ENCODE measurements at places on chromosomes 11 and 22. TPM values are rescaled to one million over a fixed set of nuclear protein-coding genes. Genes with fewer than 3 reads are reported as not detected.

DNA sequence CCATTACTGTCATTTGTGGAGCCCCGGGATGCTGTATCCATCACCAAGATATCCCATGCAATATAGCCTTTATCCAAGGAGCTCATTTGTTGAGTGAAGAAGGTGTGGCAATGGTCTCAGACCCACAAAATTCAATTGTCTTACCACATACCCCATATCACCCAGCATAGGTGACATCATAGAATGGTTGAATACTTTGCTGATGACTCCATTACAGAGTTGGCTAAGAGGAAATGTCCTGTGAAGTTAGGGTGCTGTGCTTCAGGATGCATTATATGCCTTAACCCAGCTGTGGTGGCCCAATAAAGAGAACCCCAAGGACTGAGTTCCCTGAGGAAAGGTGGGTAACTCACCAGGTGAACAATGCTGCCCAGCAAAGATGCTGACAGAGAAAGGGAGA lies 113.7 kb downstream of the EFCAB6 start:
- no peak for DNase-seq

DNA sequence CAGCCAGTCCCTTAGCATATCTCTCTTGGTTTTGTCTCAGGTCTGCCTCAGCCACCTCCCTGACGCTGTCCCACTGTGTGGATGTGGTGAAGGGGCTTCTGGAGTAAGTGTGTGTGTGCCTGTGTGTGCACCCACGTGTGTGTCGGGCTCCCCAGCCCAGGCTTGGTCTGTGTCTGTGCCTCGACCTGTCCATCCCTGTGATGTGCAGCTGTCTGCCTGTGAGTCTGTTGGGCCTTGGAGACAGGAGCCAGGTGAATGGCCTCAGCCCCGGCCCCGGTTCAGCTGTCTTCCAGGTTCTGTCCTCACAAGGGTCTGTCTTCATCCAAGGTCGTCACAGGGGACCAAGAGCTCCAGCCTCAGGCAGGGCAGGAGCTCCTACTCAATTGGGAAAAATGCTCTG lies 9.8 kb downstream of the ATG16L2 start:
- DNase-seq = no peak

The JAML gene
- total RNA-seq = not detected

The ARHGAP8 gene
- total RNA-seq = not detected

DNA sequence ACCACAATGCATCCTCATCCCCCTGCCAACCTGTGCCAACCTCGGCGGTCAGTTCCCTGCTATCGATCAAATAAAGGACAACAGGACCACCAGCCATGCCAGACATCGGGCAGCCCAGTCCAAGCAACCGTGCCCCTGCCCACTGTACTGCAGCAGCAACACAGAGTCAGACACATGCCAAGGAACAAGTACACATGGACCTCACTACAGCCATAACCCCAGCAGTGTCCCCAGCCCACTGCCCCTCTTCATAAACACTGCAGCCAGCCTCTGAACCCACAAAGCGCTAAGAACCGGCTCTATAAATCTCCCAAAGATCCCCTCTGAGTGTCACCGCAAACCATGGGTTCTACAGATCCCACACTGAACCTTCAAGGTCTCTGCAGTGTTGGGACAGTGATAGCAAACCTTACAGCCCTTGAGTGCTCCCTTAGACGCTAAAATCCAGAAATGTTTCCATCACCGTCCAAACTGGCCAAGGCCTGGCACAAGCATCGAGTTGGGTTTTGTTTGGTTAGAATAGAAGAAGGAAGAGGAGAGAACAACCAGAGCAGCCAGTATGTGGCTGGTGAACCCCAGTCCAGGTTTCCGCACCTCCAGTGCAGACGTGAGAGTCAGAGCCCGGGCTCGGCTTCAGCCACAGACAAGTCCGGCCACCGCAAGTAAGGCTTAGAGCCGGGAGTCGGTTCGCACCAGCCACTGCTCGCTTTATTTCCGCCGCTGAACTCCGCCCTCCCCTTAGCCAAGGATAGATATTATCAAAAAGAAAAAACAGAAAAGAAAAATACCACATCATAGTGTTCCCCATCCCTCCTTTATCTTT lies 7.9 kb downstream of the PAX6 start:
- DNase-seq = no peak

GRCh38 chr11:63763496-63764339 lies 4.9 kb downstream of the ZFTA start:
- no peak for DNase-seq

The LRRC10B gene
- total RNA-seq = 0.64 TPM

- no peak for DNase-seq
Measured at GRCh38 chr22:32318361-32318760, 39.3 kb upstream of the RFPL3 start.

The MYBPC3 gene
- not detected for total RNA-seq

DNA sequence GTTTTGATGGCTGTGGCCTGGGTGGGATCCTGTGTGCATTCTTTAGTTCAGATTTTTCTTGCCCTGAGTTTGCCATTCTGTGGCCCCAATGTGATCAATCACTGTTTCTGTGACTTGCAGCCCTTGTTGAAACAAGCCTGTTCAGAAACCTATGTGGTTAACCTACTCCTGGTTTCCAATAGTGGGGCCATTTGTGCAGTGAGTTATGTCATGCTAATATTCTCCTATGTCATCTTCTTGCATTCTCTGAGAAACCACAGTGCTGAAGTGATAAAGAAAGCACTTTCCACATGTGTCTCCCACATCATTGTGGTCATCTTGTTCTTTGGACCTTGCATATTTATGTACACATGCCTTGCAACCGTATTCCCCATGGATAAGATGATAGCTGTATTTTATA lies 620 bp downstream of the OR4C16 start:
- DNase-seq = no peak

Data from M059J (cell line).